Stimulated activated CD8-positive, alpha-beta memory T cell treated with anti-CD3 and anti-CD28 coated beads, Interleukin-2, amount 100 ng/mL, for 48 hours (primary cell): ENCODE measurements at places on chromosomes 12 and 14.
A peak's percentile ranks its signal among the peaks of the same experiment; 100 is the strongest.

- DNase-seq, result no peak
Observed at GRCh38 chr12:87413784-87414183, 615.4 kb downstream of the C12orf50 start.

DNA sequence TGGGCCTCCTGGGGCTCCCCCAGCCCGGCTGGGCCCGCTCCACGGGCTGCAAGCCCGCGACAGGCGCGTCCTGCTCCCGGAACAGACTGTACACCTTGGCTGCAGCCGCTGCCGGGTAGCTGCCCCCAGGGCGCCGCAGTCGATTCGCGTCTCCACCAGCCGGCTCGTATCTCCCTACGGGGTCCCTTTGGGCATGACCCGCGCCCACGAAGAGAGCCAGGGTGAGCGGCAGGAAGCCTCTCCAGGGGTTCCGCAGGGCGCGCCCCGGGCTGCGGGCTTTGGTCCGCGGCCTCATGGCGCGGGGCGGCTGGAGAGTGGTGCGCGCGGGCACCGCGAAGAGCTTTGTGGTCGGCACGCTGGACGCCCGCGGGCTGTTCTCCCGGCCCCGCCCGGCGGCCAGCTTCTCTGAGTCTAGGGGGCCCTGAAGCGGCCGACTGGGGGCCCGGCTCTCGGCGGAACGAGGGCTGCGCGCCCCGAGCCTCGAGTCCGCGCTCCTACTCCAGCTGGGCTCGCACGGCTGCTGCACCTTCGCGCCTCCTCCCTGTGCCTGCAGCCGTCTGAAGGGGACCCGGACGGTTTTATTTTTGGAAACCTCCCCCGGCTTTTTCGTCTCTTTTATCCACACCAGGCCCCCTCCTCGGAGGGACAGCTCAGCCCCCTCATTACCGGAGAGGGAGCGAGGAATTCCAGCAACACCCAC is at the start of gene LTBP2:
LTBP2 (minus strand) TSS at position 588 of the 700 bp plus-strand sequence; CDS start at position 295, 293 bp downstream.
- no peak for DNase-seq

GRCh38 chr12:72349491-72349890 is 77.3 kb downstream of the TRHDE start:
- no peak for DNase-seq

- peak; percentile 21 for DNase-seq
Observed at GRCh38 chr14:53151523-53152183, 1.5 kb downstream of the DDHD1 start.

DNA sequence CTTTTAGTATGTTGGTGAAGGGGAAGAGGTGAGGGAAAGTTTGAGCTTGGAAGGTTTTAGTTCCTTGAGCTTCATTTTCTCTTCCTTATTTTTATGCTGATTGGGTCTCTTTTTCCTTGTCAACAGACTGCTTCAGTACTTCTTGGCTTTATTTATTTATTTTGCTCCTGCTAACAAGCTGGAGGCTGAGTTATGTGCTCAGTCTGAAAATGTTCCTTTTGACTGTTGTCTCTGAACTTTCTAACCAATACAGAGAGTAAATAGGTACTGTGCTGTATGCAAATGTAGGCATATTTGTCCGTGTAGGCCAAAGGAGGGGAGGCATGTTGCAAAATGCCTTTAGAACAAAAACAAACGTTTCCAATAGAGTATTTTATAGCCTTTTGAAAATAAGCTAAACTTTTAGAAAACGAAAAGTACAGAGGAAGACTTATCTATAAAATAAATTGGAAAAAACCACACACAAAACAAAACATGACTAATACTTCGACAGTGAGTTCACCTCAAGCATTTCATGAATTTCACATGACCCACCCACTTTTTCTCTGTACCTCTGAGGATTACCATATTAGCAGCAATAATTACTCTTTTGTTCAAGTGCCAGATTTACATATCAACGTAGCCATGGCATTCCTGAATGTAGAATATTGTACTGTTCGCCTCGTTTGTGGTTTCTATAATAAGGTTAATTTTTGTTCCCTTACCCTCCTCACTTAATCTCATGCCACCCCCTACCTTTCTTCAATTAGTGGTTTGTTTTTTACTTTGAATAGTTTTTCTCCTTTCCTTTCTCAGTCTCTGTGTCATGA is 4.7 kb upstream of the CREBL2 start:
- no peak for DNase-seq

DNA sequence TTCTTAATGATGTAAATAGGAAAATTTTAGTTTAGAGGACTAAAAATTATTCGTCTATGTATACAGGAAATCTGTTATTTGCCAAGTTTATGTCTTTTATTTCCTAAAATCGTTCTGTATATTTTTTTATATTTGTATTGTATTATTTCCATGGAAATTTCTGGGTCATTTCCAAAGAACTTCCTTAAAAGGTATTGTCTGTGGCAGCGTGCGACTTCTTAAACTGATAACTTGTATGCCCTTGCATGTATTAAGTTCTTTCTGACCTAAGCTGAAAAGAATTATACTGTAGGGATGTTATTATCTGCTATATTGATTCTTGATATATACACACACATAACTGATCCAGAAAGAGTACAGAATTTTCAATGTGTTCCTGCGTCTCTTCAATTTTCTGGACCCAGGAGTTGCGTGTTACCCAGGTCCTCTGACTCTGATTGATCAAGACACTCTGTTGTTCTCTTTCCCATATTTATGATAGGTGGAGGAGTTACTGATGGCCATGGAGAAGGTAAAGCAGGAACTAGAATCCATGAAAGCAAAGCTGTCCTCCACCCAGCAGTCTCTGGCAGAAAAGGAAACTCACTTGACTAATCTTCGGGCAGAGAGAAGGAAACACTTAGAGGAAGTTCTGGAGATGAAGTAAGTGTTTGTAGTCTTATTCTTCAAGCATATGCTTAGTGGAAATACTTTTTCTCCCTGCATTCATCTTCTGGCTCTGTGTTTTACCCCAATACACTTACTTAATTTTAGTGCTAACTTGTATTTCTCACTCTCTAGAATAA is 298.5 kb downstream of the ERC1 start:
- no peak for DNase-seq

- DNase-seq, result no peak
Observed at GRCh38 chr12:64098709-64099354, 123.3 kb downstream of the KICS2 start.

GRCh38 chr12:8562310-8562709 is 21.6 kb upstream of the CLEC4E start:
- no peak for DNase-seq

DNA sequence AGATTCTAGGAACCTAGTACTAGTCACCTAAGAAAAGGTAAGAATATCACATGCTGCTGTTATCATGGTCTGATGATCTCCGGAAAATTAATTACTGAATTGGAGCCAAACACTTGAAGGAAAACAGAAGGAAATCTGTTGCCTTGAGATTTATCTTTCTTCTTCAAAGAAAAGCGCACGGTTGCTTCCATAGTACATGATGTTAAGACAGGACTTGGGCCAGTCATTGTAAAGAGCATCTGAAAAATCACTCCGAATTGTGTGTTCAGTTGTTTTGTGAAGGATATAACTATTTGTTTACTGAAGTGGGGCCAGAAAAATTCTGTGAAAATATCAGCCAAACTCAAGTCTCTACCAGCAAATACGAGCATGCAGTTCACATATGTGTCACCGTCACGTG is 134.9 kb upstream of the FOXN3 start:
- no peak for DNase-seq

DNA sequence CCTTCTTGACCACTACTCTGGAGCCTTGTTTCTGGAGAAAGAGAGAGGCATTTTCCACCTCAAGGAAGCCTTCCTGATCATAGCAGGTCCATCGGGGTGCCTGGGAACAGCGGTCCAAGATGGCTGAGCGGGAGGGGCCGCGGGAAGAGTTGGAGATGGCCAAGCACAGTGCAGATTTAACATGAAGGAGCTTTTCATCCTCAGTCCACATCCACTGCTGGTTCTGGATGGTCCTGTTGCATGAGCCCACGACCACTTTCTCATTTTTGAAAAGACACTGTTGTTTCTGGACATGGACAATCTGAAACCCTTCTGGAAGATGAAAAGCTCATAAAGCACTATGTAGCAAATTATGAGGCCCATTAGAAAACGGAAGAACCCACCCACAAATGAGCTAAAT is 1.5 kb downstream of the PTPRB start:
- no peak for DNase-seq

DNA sequence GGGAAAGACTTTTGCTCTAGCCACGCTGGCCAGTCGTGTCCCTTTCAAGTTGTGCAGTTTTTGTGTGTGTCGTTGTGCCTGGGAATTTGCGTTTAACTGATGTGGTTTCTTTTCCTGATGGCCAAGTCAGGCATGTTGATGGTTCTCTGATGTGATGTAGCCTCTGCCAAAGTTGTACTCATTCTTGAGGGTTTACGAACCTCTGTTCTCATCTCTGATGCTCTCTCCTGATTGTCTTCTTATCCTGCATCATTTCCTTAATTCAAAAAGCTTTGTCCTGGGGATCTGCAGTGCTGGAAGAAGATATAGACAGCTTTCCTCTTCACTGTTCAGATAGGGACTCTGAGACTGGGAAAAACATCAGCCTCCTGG is 25.4 kb downstream of the CD9 start:
- no peak for DNase-seq

DNA sequence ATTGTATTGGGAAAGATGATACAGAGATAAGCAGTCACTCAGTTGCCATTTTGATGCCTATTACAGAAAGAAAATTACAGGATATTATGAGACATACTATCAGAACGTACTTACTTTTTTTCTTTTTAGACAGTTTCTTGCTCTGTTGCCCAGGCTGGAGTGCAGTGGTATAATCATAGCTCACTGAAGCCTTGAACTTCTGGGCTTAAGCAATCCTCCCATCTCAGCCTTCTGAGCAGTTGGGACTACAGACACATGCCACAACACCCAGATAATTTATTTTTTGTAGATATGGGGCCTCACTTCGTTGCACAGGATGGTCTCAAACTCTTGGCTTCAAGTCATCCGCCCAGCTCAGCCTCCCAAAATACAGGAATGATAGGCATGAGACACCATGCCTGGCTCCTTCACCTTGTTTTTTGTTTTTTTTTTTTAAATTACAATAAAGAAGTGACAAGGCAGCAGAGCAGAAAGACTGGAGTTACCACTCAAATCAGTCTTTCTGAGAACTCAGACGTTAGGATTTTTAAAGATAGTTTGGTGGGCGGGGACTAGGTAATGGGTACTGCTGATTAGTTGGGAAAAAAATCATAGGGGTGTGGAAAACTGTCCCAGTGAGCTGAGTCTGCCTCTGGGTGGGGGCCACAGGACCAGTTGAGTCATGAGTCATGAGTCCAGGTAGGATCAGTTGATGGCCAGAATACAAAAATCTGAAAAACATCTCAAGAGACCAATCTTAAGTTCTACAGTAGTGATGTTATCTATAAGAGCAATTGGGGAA is 11.5 kb upstream of the CPM start:
- DNase-seq, result no peak

DNA sequence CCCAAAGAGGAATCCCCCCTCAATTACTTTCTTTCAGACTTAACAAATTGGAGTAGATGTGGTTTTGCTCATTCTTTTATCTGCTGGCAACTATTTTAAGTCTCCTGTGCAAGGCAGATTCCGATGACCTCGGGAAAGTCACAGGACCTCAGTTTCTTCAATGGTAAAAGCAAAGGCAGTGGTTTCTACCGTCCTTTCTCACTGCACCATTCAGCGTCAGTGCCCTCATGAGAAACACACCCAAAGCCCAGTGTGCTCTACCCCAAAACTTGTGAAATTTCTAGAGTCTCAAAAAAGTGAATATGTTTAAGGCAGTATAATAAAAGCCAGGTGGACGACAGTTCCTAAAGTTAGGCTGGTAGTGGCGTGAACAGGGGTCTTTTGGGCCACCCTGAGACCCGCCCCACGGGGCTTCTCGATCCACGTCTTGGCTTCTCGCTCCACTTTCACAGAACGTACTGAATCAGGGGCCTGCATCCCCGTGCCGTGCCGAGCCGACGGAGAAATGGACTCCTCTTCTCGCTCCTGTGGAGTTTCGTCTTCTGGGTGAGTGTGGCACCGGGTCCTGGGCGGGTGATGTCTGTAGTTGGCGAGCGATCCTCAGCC is 1.3 kb upstream of the ARHGAP5 start:
- DNase-seq, result peak; percentile 2

- DNase-seq, result no peak
Observed at GRCh38 chr14:104150136-104151025, 12.0 kb downstream of the KIF26A start.

- no peak for DNase-seq
Observed at GRCh38 chr12:120998435-120998834, 17.9 kb downstream of the C12orf43 start.

DNA sequence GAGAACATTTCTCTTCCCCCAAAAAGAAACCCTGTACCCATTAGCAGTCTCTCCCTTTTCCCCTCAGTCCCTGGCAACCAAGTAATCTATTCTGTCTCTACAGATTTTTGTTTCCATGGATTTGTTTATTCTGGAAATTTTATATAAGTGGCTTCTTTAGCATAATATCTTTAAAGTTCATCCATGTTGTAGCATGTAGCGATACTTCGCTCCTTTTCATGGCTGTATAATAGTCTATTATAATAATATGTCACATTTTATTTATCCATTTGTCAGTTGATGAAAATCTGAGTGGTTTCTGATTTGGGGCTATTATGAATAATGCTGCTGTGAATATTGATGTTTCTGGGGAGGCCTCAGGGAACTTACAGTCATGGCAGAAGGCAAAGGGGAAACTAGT is 12.8 kb upstream of the MYO1H start:
- no peak for DNase-seq

DNA sequence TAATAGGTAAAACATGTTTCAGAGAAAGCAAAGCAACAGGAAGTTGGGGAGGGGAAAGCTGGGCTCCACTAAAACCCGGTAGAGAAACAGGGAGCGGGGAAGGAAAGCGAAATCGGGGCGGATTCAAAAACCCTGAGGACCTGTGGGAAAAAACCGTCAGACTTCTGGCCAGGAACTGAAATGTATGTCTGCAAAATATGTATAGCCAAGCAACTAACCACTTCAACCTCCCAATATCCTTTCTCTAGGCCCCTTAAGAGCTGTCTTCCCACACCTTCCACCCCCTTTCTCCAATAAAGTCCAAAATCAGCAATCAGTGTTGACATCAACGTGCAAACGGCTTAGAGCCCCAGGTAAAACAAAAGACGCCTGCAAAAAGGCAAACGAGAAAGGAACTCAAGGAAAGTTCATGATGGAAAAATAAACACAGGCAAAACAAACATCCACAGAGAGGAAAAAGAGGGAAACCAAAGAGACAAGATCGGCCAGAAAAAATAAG is 32.8 kb downstream of the SIX1 start:
- DNase-seq, result no peak

GRCh38 chr12:97572220-97572619 is 109.6 kb downstream of the RMST start:
- no peak for DNase-seq

- no peak for DNase-seq
Observed at GRCh38 chr12:82415402-82415801, 57.1 kb downstream of the METTL25 start.
